ENCODE measurements at places on chromosomes 12 and 14. TPM values are rescaled to one million over a fixed set of nuclear protein-coding genes. Genes with fewer than 3 reads are reported as not detected.

DNA sequence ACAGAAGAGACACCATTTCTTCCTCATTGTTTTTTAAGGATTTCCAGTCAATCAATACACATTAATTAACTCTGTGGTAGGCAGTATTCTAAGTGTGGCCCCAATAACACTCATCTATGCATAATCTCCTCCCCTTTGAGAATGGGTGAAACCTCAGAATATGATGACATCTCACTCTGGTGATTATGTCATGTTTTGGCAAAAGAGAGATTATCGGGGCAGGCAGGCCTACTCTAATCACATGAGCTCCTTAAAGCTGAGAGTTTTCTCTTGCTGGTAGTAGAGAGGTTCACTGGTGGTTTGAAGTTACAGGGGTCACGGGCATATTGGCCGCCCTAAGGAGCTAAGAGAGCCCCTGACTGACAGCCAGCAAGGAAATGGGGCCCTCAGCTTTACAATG is 7.1 kb upstream of the LGMN start:
- no peak for DNase-seq

GRCh38 chr14:73452341-73453186 is 5.8 kb downstream of the NUMB start:
- DNase-seq: no peak

DNA sequence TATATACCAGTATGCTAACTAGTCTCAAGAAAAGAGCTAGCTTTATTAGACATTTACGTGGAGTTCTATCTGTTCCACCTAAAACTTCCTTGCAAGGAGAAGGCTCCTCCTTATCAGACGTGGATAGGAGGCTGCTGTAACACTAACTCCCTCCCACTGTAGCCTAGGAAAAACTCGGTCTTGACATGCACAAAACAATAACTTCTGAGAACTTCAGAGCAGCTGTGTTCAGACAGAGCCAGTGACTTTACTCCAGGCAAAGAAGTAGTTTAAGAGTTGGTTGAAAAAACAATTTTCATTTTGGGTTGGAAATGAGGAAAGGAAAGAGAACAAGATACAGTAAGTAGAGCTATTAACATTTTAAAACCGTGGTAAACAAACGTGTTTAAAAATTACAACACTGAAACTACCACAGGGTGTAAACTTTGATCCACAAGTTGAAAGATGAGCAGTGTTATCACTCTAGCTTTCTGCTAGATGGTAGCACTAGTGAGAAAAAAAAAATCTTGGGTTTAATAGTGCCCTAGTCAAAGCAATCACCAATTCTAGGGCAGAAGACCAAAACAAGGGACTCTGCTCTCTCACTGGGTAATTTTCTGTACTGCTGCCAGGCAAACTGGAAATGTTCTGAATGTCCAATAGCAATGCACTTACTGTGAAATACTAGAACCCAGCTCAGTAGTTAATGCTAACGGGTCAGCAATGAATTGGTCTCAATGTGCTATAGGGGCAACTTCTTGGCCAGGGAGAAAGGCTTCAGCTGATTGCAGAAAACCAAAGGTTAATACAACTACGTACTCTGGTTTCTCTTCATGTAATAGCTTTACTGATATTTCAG is 2.4 kb downstream of the ATF7 start:
- DNase-seq: no peak

- DNase-seq: no peak
Measured at GRCh38 chr12:26493656-26494055, 298.3 kb downstream of the SSPN start.

RNASE7 gene
- not detected for total RNA-seq

IL22 gene
- not detected for total RNA-seq

Data from gastrocnemius medialis (tissue), 4 donors.